Mesothelial cell of epicardium (in vitro differentiated cells): ENCODE measurements at places on chromosomes 7 and 10. TPM values are rescaled to one million over a fixed set of nuclear protein-coding genes. Genes with fewer than 3 reads are reported as not detected.

GRCh38 chr10:132497063-132497680, 40.4 kb upstream of the INPP5A start:
- no peak for DNase-seq

DNA sequence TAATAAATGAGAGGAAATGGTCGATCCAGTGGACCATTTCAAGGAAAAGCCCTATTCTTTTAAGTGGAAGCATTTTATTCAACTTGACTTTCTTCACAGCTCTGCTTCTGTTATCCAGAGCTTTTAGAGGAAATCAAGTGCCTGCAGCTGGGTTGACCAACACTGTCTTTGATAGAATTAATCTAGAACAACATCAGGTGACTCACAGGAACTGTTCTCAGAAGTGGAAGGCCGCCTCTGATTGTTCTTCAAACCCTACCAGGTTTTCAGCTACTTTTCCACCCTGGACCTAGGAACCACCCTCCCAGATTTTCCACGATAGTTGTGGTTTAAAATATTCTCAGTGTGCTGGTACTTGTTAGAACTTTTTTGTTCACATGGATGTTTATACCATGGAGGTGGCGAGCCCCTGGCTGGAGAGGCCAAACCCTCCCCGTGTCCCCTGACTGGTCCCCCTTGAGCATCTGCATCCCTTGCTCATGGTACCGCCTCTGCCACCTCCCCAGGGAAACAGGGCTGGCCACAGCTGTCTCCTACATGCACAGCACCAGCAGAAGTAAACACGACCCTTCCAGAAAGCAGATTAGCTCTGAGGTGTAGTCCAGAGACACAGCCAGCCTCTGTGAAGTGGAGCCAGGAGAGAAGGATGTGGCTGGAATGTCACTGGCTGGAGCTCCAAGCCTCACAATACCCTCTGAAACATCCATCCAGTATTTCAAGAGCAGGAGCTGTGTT, 293.3 kb downstream of the USP6NL start:
- no peak for DNase-seq

The NEUROG3 gene
- total RNA-seq: not detected in 3 replicates

DNA sequence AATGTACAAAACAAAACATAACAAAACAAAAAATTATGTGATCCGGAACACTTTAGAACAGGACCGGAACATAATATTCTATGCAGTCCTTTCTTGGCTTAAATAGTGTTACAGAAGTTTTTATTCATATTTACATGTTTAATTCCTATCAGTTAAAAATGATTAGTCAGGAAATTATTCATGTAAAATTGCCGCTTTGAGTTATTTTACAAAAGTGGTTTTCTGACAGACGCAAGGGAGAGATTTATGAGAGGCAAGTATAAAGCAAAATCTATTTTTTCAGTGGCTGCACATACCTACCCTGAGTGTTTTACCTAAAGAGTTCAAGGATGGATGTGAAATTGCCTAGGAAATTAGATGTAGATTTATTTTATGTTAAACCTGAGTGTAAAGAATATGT, 230.7 kb upstream of the DKK1 start:
- DNase-seq: no peak

GRCh38 chr7:88759230-88760135, at the start of gene ZNF804B:
Gene ZNF804B (plus strand): TSS chr7:88759700. CDS start chr7:88759977, 277 bp downstream.
- DNase-seq: peak; percentile 42

GRCh38 chr7:4257146-4258111, 424.7 kb upstream of the FOXK1 start:
- no peak for DNase-seq

DNA sequence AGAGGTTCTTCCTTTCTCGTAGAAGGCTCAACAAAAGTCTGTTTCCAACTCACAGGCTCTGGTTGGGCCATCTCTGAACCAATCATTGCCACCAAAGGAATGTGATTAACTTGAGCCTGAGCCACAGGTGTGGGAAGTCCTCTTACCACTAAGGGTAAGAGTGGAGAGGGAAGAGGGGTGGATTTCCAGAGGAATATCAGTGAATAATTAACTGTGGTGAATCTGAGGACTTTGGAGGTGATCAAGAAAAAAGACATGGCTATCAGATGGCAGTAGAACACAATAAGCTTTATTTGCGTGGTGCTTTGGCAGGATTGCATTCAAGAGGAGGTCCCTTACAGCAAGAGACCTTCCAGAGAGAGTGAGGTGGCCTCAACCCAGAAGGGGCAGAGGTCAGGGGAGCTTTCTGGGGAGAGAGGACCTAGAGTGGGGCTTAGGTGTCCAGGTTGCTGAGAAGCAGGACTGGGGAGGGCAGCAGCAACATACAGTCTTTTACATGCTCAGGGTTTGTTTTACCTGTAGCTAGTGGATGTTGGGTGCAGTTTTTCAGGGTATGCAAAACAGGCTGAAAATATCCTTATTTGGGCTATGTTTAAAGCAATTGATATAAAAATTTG, 61.4 kb downstream of the BBS9 start:
- no peak for DNase-seq

DNA sequence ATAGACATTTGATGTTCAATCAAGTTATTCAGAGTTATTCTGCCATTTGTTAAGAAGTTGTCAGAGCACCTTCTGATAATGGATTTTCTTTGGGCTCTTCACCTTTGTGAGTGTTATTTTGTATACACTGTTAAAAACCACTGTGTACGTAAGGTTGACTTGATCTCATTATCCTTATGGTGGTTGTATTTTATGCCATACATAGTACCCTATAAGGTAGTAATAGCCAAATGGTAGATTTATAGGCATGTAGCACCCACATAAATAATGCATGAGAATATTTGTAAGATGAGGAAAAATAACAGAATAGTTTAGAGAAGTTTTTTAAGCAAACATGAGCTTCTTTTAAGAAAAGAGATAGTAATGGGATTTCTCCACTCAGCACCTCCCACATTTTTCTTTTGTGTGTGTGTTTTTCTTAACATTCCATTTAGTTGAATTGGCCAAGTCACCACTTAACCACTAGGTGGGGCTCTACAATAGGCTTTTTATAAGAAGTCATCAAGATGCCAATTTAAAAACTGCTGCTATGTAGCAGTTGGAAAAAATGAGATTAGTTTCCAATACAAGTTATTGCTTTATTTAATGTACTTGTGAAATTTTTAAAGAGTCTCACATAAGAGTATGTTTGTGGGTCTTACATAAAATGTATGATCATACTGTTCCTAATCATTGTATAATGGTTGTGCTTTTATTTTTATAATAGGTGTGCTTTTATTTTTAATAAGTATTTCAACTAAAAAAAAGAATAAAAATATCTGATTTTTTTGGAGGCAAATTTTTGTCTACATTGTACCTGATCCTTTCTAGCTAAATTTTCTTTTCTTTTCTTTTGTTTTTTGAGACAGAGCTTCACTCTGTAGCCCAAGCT, 41.1 kb upstream of the STMP1 start:
- no peak for DNase-seq

- DNase-seq: no peak
Observed at GRCh38 chr7:136391371-136391770, 414.2 kb upstream of the MTPN start.

GRCh38 chr7:8724080-8724718, 290.8 kb downstream of the NXPH1 start:
- no peak for DNase-seq

GRCh38 chr10:119309423-119309770, 102.0 kb downstream of the GRK5 start:
- no peak for DNase-seq

DNA sequence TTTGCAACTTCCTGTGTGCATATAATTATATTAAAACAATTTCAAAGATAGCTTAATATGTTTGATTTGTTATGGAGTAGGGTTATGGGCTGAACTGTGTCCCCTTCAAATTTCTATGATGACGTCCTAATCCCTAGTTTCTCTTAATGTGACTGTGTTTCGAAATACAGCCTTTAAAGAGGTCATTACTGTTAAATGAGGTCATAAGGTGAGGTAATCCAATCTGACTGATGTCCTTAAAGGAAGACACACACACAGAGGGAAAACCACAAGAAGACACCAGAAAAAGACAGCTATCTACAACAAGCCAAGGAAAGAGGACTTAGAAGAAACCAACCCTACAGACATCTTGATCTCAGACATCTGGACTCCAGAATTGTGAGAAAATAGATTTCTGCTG, 407.4 kb downstream of the MAGI2 start:
- no peak for DNase-seq

The OR9A2 gene
- 0.29 to 0.42 TPM (median 0.33 TPM) in 3 replicates for total RNA-seq

The COL1A2 gene
- total RNA-seq: 2,538 to 2,739 TPM (median 2,734 TPM) in 3 replicates

DNA sequence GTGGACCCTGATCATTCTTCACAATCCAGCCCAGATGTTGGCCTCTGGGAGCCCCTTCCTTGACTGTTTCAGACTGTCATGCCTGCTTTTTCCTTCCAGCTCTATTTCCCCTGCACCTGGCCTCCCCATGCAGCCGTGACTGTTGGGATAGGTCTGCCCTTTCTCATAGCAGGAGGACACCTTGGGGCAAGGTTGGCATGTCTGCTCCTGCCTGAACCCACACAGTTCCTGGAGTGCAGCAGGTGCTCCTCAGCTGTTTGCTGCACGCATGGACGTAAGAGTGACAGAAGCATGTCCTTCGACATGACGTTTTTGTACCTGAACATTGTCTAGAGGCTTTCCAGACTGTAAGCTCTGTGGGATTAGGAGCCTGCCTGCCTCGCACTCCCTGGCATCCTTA, 24.0 kb downstream of the POR start:
- no peak for DNase-seq

The C10orf90 gene
- not detected in 3 replicates for total RNA-seq

GRCh38 chr7:116511552-116512519, 12.3 kb downstream of the CAV2 start:
- DNase-seq: no peak

The WIPF3 gene
- 7.1 to 7.9 TPM (median 7.3 TPM) in 3 replicates for total RNA-seq

The THSD7A gene
- total RNA-seq: 9.5 to 13.4 TPM (median 10.9 TPM) in 3 replicates

The GPR26 gene
- not detected in 3 replicates for total RNA-seq

- no peak for DNase-seq
Observed at GRCh38 chr7:1220977-1221745, 11.5 kb upstream of the UNCX start.

The P4HA1 gene
- 103 to 111 TPM (median 105 TPM) in 3 replicates for total RNA-seq

DNA sequence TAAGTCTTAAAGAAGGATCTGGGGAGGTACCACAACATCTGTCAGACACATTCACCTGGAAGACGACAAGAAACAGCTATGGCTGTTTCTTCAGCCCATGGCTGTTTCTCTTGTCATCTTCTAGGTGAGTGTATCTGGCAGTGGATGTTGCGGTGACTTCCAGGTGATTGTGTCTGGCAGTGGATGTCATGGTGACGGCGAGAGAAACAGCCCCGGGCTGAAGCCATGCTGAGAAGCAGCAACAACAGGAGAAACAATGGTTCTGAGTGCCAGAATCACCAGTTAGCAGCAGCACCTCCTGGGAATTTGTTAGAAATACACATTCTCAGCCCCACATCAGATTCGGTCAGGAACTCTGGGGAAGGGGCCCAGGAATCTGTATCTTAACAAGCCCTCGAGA, 68.6 kb upstream of the SYPL1 start:
- DNase-seq: no peak

The BAIAP2L1 gene
- 27.2 to 31.0 TPM (median 30.0 TPM) in 3 replicates for total RNA-seq
